HL-60 (cell line): ENCODE measurements at places on chromosomes 3 and 15.

DNA sequence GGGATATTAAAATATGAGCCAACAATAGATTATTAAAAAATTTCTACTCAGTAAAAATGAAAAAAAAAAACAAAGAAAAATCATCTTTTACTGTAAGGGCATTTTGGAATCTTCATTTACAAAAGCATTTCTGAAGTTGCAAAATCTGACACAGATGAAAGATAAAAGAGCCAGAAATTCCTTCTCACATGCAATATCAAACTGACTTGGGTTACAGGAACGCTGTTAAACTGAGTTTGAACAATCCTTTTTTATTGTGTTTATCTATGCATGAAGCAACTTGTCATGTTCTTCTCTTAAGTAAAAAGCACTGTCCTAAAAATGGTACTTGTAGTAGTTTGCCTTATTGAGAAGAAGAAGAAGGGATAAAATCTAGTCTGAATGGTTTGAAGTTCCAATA, 468.5 kb upstream of the KCNMB2 start:
- no peak for DNase-seq

- no peak for DNase-seq
Observed at GRCh38 chr3:95815828-95816227, 998.6 kb upstream of the EPHA6 start.

DNA sequence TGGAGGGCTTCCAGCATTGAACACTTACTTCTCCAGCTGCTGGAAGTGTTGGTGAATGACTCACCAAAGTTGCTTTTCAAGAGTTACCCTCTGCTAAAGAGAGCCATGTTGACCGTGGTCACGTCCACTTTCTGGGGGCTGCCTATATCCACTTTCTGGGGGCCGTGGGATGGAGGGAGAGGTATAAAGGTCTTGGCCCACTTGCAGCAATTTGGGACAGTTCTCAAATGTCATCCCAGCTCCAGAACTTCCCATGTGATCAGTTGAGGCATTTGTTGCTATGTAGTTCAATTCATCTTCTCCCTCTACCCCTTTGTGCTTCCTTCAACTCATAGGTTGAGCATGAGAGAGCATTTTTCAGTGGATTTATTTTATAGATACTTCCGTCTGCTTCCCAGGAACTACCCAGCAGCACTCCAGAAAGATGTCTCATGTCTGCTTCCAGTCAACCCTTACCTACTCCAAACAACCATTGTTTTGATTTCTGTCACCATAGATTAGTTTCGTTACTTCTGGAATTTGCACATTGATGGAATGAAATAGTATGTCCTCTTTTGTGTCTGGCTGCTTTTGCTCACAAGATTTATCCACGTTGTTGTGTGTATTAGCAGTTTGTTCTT, 130.6 kb downstream of the TCF12 start:
- DNase-seq = no peak

DNA sequence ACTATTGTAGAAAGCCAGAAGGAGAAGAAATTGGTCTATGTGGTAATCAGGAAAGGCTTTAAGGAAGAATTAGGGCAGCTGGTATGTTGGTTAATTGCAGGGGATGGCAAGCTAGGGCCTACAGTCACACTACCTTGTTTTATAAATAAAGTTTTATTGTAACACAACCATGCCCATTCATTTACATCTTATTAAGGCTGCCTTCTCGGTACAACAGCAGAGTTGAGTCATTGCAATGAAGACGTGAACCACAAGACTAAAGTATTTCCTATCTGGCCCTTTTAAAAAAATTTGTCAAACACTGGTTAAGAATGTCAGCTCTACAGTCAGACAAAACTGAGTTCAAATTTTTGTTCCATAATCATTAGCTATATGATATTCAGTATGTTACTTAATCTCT, 8.3 kb downstream of the SERPINI1 start:
- no peak for DNase-seq

DNA sequence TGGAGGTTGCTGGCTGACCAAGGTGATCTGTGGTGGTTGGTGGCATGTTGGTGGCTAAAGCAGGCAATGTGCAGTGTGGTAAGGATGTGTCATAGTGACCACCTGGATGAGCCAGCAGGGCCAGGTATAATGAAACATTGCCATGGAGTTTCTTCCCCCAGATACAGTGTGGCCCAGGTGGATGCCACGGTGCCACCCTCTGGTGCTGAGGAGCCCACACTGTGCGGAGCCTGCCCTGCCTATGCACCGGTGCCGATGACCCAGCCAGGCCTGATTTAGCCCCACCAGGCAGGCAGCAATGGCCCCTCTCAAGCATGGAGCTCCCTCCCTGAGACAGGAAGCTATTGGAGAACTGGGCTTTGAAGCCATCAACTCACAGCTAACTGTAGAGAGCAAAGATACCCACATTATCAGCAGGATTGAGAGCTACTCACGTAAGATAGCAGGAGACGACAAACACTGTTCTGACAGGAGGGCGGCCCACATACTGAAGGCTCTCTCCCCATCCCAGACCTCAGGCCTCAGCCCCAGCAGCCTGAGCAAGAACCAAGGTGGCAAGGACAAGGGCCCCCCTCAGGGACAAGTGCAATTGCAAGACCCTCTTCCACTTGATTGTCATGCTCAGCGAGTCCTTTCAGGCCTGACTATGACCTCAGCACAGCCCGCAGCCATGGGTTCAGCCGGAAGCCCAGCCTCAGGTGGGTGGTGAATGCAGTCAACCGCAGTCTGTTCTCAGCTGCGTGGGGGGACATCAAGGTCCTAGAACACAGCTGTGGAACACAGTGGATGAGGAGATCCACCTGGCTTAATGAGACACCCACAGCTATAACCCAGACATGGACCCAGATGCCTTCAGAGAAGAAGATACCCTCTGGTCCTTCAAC, 82.8 kb upstream of the CDV3 start:
- DNase-seq = no peak

DNA sequence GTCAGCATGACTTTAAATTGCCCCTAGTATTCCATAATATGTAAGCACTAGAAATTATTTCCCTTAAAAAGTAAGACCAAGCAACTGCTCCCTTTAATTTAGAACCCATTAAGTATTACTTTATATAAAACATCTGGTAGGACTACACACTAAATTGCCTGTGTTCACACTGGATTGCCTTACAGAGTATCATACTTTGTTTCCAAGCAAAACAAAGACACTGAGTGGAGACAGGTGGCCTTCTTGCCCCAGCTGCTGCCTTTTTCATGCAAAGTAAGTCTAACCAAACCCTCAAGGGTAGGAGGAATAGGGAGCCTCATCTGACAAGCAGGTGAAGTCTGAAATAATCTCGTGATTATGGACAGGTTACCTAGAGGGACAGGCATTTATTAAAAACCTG, 87.3 kb downstream of the PEX5L start:
- no peak for DNase-seq

DNA sequence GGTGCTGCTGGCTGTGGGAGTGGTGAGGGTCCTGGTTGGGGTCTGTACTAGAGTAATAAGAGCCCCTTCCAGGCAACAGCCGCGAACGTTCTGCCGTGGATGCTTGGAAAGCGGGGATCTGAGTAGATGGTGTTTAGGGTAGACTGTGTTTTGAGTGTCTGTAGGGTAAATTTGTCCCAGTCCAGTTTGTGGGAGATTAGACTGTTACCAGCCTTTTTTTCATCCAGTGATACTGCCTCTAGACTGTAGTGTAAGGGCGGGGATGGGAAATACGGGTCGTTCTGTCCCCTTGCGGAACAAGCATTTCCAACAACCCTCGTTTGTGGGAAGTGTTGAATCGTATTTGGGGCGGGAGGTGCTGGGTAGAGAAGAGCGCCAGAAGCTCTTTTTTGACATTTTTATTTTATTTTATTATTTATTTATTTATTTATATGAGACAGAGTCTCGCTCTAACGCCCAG, 424 bp downstream of the HAUS2 start:
- peak; percentile 40 for DNase-seq

GRCh38 chr15:75389791-75390382, 21.5 kb upstream of the MAN2C1 start:
- no peak for DNase-seq

DNA sequence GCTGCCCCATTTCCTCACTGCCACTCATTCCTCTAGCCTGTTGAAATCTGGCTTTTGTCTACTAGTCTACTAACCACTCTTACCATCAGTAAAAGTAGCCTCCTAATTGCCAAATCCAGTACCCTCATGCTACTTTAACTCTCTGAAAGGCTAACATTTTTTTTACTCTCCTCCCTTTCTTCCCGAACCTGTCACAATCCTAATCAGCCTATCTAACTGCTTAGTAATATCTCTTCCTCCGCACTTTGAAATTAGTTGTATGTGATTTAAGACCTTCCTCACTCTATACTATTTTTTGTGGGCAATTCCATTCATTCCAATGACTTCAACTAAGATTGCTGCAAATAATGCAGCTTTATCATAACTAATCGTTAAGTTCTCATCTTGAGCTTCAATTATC, 3.7 kb downstream of the SENP7 start:
- DNase-seq = no peak

DNA sequence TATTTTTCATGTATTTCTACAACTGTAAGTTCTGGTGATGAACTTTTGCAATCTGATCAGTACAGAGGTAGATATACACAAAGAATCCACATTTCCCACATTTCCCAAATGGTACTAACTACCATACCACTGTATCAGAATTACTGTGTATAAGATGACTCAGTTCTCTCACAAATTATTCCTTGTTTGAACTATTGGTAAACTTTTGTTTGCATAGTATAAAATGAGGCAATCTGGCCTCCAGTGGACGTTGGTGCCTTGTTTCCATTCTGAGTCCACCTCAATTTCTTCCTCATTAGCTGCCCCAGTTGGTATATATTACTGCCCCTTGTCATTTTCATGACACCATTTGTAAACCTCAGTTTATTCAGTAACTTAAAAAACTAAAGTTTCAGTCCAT, 38.5 kb downstream of the SPTSSB start:
- no peak for DNase-seq

DNA sequence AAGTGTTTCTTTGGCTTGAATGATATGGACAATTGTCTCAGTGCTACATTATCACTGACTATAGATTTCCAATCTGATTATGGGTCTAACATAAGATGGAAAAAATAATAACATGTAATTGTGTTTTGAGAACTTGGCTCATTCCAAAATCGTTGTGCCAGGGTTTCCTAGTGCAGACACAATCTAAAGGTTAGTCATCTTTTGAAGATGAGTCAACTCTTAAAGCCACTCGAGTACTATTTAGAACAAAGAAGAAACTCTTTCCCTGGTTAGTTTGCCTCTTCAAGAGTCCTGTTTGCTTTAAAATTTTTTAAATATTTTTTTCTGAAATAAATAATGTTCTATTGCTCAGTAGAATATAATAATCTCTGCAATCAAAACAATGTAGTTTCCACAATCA, 301.0 kb downstream of the CADM2 start:
- no peak for DNase-seq

- no peak for DNase-seq
Observed at GRCh38 chr3:64216274-64217147, 8.8 kb downstream of the PRICKLE2 start.

DNA sequence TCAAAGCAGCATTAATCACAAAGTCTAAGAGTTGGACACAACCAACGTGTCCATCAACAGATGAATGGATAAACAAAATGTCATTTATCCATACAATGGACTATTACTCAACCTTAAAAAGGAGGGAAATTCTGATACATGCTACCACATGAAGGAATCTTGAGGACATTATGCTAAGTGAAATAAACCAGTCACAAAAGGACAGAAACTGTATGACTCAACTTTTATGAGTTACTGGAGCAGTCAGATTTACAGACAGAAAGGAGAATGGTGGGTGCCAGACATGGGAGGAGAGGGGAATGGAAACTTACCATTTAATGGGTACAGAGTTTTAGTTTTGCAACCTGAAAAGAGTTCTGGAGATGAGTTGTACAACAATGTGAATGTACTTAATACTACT, 43.0 kb upstream of the SEC13 start:
- no peak for DNase-seq

- no peak for DNase-seq
Observed at GRCh38 chr3:56867671-56868070, 65.9 kb upstream of the ARHGEF3 start.

GRCh38 chr15:25186906-25187645, 232.3 kb downstream of the SNRPN start:
- no peak for DNase-seq

GRCh38 chr3:73609315-73609641, 15.5 kb downstream of the PDZRN3 start:
- no peak for DNase-seq

DNA sequence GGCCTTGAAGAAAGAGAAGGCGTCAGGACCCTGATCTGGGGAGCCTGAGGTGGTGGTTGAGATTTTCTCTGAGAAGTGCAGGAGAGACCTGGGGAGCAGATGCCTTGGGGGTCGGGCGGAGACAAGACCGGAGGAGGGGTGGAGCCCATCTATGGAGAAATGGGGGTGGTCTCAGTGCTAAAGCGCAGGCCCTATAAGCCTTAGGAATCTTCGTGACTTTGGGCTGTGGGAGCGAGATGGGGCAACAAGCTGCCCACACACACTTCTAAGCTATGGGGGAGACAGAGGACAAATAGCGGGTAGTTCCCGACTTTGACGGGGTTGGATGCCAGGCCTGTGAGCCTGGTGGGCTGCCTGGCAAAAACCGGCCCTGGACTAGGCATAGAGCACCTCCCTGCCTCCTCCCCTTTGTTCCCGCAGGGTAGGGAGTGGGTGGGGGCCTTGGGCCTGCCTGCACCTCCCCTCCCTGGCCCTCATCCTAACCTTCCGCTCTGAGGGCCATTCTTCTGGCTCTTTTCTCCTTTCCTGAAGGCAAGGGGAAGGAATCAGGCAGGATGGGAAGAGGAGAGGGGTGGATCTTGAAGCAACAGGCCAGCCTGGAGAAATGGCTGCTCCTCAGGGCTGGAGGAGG, 880 bp downstream of the NISCH start:
- DNase-seq = no peak

DNA sequence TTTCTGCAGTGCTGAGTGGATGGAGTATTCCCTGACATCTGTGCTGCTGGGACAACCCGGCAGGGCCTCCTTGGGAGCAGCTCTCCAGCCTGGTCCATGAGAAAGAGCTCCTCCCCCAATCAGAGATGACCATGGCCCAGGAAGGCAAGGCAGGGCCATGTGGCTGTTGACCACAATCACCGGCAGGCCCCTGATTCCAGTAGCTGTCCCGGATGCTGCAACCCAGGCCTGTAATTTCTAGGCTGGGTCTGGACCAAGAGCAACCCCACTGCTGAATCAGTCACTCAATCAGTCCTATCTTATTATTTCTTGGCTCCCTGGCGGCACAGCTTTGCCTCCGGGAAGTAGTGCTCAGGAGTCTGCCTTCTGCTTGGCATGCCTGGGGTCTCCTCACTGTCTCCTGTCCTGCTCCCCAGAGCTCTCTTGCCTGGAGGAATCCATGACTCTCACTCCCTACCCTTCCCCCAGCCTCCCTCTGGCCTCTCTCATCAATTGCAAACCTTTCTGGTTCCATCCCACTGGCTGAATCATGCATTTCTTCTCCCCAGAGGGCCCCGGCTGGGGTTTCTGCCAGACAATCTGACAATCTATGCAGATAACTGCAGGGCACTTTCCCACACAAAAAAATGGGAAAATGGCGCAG, 32.6 kb upstream of the ITGA11 start:
- no peak for DNase-seq

DNA sequence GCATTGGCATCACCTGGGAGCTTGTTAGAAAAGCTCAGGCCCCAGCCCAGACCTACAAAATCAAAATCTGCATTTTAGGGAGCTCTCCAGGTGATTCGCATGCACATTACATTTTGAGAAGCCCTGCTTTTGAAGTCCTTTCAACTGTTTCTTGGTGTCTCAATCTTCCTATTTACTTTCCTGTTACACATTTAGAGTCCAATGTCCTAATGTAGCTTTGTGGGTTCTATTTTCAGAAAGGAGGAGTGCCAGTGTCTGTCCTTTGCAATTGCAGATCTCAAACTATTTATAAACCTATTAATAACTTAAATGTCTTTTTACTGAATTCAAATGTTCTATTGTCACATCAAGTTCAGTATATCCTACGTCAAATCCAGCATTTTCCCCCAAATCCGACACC, 27.8 kb upstream of the MYRIP start:
- no peak for DNase-seq
